CD8-positive, alpha-beta T cell (primary cell): ENCODE measurements at places on chromosomes 16 and 17.

- no peak for DNase-seq
Observed at GRCh38 chr16:85002608-85003007, 8.7 kb downstream of the ZDHHC7 start.

DNA sequence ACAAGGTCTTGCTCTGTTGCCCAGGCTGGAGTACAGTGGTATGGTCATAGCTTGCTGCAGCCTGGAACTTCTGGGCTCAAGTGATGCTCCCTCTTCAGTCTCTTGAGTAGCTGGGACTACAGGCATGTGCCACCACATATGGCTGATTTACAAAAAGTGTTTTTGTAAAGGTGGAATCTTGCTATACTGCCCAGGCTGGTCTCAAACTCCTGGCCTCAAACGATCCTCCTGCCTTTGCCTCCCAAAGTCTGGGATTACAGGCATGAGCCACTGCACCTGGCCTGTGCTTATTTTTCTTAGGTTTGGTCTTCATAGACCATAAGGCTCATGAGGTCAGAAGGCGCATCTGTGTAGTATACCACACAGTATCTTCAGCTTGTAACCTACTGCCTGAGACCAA lies 5.3 kb downstream of the CLEC19A start:
- no peak for DNase-seq

- no peak for DNase-seq
Observed at GRCh38 chr17:78548725-78549124, 28.5 kb downstream of the DNAH17 start.

GRCh38 chr17:46273541-46274236 lies 21.2 kb upstream of the LRRC37A start:
- no peak for DNase-seq

DNA sequence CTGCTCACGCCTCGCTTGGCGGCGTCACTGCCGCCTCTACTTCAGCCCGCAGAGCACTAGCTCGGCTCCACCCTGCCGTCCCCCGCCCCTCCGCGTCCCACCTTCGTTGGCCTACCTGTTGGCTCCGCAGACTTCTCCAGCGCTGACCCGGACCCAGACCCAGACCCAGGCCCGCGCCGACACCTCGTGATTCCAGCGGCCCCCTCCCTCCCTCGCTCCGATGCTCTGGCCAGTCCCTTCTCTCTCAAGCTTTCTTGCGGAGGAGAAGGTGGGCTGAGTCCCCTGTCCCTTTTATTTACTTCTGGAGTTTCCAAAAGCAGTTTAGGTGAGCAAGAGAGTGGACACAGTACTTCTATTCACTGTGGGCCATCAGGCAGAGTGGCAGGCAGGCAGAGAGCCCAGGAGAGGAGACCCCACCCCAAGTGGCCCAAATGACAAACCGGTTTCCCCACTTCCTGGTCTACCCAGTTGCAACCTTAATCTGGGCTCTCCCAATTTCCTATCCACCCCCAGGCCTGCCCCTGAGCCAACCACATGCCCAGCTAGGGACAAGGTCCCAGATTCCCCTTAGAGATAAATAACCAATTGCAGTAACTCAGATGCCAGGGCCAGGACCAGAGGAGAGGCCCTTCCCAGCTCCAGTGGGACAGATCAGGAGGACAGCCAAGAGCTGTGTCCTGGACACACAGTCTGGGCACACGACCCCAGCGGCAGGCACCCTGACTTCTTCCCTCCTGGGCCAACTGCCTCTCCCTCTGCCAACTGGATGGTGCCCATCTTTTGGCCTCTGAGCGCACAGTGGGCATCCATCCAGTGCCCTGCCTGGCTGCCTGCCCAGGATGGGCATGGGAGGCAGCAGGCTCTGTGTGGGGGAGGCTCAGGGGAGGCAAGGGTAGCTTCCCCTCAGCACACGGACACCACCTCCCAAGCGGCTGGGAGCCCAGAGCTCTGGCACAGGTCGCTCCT lies 1.2 kb upstream of the SRCIN1 start:
- no peak for DNase-seq

GRCh38 chr17:64092952-64093451 lies 36.9 kb downstream of the ERN1 start:
- no peak for DNase-seq

DNA sequence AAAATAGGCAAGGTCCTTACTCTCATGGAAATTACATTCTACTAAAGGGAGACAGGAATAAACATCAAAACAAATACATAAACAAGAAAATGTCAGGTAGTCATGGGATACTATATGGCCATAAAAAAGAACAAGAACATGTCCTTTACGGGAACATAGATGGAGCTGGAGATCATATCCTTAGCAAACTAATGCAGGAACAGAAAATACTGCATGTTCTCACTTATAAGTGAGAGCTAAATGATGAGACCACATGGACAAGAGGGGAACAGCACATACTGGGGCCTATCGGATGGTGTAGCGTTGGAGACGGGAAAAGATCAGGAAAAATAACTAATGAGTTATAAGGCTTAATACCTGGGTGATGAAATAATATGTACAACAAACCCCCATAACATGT lies 69.1 kb downstream of the BRIP1 start:
- DNase-seq = no peak

GRCh38 chr16:75263963-75264445 lies 12.6 kb upstream of the BCAR1 start:
- no peak for DNase-seq

DNA sequence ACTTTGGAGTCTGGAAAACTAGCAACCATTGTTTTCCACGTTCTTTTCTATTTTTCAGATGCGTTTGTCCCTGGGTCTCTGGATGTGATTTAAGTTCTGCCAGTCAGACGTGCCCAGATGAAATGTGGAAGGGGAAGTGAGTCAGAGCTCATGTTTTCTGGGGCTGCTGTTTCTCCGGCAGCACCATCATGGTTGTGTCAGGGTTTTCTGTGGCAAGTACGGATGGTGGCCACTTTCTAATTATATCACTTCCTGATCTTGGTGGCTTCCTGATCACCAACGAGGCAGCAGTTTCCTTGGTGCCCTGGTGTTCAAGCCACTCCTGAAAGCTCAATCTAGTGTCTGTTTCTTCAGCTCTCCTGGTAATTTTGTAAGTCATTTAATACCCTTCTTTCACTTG lies 31.4 kb upstream of the PMFBP1 start:
- no peak for DNase-seq

DNA sequence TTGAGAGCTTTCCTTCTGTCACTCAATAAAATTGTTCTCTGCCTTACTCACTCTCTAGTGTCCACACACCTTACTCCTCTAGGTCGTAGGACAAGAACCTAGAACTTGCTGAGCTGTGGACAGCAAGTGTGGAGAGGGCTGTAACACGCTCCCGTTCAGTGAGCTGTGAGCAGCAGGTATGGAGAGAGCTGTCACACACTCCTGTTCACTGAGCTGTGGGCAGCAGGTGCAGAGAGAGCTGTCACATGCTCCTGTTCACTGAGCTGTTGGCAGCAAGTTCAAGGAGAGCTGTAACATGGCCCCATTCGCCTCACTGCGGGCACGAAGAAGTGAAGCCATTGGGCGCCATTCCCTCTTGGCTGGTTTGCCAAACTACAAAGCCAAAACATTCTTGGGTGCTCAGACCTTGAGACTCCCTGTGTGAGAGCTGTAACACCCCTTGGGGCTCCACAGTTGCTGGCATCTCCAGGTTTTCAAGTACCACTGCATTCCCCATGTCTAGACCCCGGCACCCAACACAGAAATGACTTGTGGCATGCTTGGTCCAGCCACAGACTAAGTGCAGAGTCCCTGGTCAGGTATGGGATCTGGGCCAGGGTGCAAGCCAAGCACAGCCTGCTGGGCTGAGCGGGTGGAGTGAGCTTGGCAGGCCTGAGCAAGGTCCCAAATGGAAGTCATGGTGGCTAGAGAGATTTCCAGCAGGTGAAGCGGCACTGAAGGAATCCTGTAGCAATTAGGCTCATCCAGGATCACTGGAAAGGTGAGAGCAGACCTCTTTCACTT lies 608.0 kb upstream of the CDH8 start:
- DNase-seq = no peak

GRCh38 chr17:66511135-66511534 lies 208.7 kb downstream of the PRKCA start:
- no peak for DNase-seq

GRCh38 chr16:55832773-55833691 lies at the start of gene CES1:
Gene CES1 (minus strand): TSS chr16:55833096. CDS start chr16:55833055, 41 bp downstream.
- DNase-seq = no peak
